Vagina (tissue), 2 donors: ENCODE measurements at places on chromosomes 1 and 21. TPM values are rescaled to one million over a fixed set of nuclear protein-coding genes. Genes with fewer than 3 reads are reported as not detected.

Gene PLA2G2D
- total RNA-seq: not detected

Gene GNAT2
- not detected for total RNA-seq

Gene PRRX1
- total RNA-seq: 108 TPM

Gene RGSL1
- total RNA-seq: not detected

Gene BACE2
- 43.7 TPM for total RNA-seq

Gene KIF2C
- total RNA-seq: 3.4 TPM

Gene PRELP
- total RNA-seq: 128 TPM

Gene CAPN9
- total RNA-seq: not detected

Gene RGS16
- total RNA-seq: 1.2 TPM

Gene PLD5
- 1.5 TPM for total RNA-seq

Gene KCNJ15
- total RNA-seq: 12.3 TPM

Gene ROR1
- 11.0 TPM for total RNA-seq

Gene DCST2
- total RNA-seq: 7.9 TPM

Gene ZNF683
- not detected for total RNA-seq

Gene TCP10L
- total RNA-seq: not detected

Gene LEFTY2
- 2.7 TPM for total RNA-seq

Gene NR5A2
- total RNA-seq: 0.98 TPM

Gene INTS3
- 45.9 TPM for total RNA-seq

Gene ASCL5
- not detected for total RNA-seq

Gene CCDC185
- total RNA-seq: not detected

Gene LDLRAD2
- not detected for total RNA-seq

Gene TMEM61
- total RNA-seq: 3.4 TPM

Gene FCER1A
- 3.2 TPM for total RNA-seq

Gene SPRR3
- 1,163 TPM for total RNA-seq

Gene HEYL
- 8.8 TPM for total RNA-seq

Gene FTCD
- total RNA-seq: not detected

Gene FAM163A
- 2.5 TPM for total RNA-seq

Gene MROH9
- total RNA-seq: not detected

Gene RAD54L
- 8.1 TPM for total RNA-seq

Gene NPHS2
- not detected for total RNA-seq

Gene UBE2J2
- 56.7 TPM for total RNA-seq
